NT2/D1 (cell line): ENCODE measurements at places on chromosomes 2 and 18.

- peak; percentile 27 for DNase-seq
These were observed 28.8 kb upstream of the WDR75 start for GRCh38 chr2:189412330-189412953.

DNA sequence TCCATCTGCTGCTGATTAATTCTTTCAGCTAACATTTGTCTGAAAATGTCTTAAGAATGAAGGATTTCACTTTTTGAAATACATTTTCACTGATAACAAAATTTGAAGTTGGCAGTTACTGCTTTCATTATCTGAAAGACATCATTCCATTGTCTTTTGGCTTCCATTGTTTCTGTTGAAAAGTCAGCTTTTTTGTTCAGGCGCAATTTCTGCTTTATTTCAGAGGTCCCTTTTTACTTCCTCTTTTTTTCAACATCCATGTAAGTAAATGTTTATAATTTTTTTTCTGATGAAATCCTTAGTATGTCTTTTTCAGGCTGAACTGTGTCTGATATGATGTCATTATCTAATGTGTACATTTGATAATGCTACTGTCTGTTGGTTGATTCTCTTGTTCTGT lies 184.2 kb downstream of the RND3 start:
- DNase-seq, result no peak

- no peak for DNase-seq
These were observed 60.7 kb upstream of the CYTIP start for GRCh38 chr2:157504623-157505022.

DNA sequence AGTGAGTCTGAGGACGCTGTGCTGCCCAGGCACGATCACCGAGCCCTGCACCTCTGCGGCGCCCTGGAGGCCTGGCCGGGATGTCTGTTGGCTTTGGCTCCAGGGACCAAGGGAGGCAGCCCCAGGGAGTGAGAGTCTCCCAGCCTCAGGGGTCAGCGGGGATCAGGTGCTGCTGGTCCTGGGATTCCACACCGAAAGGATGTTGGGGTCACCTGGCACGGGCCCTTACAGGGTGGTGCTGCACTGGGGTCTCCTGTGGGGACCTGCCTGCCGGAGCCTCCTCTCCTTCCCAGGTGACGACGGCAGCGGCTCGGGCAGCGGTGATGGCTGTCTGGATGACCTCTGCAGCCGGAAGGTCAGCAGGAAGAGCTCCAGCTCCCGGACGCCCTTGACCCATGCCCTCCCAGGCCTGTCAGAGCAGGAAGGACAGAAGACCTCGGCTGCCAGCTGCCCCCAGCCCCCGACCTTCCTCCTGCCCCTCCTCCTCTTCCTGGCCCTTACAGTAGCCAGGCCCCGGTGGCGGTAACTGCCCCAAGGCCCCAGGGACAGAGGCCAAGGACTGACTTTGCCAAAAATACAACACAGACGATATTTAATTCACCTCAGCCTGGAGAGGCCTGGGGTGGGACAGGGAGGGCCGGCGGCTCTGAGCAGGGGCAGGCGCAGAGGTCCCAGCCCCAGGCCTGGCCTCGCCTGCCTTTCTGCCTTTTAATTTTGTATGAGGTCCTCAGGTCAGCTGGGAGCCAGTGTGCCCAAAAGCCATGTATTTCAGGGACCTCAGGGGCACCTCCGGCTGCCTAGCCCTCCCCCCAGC lies 30.5 kb downstream of the GPC1 start:
- no peak for DNase-seq

DNA sequence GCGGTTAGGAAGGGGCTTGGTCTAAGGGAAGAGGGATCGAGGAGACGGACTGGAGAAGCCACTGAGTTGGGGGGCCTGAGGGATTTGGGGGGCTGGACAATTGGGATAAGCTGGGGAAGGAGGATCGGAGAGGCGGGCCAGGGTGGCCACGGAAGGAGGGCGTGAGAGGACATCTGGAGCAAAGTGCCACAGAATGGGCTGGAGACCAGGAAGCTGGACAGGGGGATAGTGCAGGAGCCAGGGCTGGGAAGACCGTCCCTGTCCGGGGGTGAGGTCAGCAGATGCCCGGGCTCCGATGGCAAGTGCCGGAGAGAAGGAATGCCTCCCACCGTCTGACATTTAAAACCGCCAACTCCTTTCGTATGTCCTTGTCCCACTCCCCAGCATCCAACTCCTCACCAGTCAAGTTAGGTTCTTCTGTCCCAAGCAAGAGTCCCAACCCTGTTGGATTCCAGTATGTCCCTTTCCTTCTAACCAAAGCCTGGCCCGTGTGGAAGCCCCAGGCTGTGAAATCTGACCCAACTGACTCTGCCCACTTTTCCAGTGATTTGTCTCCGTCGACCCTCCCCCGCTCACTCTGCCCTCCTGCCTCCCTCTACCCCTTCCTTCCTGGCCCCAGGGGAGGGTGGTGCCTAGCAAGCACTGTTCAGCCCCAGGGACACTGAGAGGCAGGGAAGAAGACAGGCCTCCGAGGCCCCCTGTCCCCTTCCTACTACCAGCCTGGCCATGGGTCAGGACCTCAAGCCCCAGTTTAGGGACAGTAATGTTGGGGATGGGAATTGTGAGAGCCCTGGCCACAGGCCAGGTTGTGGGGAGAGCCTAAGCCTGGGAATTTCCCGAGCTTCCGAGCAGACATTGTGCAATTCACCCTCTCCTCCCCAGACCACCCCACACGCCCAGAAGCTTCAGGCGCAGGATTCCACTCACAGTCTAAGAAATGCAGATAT lies 31.5 kb upstream of the TMBIM1 start:
- peak; percentile 40 for DNase-seq

GRCh38 chr2:225002039-225002655 lies 40.1 kb downstream of the DOCK10 start:
- DNase-seq, result peak; percentile 50

DNA sequence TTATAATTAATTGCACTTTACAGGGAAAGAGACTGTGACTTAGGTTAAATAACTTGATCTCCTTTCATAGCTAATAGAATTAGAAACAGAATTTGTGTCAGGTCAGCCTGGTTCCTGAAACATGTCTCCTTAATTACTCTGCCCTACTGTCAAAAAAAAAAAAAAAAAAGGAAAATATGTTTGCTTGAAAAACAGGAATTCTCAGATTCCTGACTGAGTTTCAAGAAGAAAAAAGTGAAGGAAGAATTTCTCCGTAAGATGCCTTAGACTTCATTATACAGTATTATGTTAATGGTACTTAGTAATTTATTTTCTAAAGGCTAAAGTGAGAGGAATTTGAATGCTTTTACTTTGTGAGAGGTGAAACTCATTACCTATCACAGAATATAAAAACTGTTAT lies 118.4 kb upstream of the REG3G start:
- no peak for DNase-seq

DNA sequence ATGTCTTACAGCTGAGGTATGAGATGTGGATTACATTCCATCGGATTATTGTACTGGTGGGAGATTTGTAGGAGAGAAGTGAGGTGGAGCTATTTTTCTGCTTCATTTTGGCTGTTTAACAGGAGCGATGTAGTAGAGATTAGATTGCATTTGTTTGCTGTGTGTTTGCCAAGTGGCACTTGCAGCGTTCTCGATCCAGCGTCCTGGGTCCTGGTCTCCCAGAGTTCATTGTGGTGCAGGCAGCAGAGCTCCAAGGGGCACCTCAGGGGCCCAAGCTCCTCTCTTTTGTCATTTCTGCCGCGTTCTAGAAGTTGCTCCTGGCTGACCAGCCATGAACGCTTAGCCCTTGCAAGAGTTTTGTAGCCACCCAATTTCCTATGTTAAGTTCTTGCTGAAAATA lies 210.1 kb upstream of the APCDD1 start:
- no peak for DNase-seq

GRCh38 chr18:27712066-27712465 lies 464.9 kb downstream of the CDH2 start:
- DNase-seq, result no peak

DNA sequence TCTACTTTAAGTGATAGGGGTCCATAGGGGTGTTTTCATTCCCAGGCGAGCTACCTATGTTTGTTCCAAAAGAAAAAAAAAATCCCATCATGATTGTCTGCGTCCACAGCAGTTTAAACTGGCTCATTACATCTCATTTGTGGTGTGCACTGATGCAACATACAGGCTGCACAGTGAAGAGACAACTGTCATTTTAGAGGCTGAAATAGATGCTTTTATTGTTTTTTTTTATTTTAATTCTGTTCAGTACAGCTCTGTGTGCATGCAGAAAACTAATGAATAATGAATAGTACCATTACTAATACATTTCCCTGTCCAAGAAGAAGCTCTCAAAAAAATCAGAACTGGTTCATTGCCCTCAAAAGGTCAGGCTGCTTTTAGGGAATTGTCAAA lies 92.8 kb upstream of the ZNF516 start:
- DNase-seq, result no peak

DNA sequence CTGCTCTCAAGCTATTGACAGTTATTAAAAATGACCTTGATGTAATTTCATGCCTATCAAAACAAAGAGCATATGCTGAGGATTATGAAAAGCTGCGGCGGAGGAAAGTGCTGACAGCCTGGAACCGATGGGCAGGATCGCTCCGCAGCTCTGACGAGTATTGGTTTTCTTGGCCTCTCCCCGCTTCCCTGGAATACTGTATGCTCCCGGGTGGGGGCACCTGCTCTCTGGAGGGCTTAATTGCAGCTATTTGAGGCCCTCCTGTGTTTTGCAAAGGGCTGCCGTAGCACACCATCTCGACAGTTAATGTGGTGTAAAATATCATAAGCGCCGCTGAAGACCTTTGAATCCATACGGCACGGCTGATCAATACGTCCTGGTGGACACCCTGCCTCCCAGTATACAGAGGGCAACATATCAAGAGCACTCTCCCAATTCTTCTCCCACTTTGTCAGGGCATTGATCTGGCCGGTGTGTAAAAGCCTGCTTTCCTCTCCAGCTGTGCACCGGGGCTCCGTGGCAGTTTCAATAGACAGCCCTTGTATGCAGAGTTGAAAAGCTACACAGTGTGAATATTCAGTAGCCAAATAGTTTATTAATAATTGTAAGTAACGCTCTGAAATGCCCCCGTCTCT lies 662.4 kb downstream of the GALR1 start:
- DNase-seq, result no peak

- no peak for DNase-seq
These were observed 6.1 kb upstream of the SLC35F5 start for GRCh38 chr2:113762377-113763118.

DNA sequence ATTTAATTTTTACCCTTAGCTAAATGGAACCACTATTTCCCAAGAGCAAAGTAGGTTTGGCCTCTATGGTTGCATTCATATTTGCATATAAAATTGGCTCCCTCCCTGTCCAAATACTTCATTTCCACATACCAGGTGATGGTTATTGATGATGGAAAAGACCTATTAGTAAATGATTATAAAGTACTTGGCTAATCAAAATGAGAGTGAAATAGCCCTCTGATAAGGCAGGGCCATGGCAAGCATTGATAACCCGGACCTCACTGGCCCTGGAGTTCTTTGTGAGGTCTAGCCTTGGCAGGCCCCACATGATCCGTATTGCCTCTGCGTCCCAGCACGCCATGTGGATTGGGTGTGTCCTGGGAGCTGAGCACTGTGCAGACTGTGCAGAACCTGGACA lies 201.1 kb upstream of the GATA6 start:
- no peak for DNase-seq

DNA sequence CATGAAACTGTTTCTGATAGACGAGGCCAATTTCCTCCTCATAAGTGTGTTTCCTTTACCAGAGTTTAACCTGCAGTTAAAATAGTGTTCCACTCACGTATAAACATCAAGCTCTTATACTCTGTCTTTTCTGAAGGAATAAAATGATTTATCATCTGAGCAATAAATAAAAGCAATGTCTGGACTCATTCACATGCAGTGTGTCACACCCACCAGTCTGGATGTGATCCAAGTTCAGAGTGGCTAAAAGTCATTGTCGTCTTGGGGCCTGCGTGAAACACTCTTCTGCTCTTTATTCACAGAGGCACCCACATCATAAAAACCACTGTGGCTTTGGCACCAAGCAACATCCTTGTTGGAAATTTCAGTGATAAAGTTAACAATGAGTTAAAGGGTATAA lies 19.5 kb upstream of the SLC9A4 start:
- DNase-seq, result no peak

DNA sequence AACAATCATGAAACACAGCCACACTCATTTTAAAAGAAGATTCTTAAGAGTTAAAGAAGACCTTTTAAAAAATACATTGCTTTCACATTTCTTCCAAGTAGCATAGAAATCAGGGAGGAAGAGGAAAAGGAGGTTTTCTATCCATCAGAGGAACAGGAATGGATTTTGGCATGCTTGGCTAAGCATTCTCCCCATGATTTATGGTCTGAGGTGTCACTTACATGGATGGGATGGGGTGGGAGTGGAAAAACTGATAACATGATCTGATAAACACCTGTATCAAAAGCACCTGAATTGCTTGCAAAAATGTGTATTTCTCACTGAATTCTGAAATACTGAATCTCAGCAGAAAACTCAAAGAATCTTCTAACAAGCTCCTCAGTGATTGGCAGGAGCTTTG lies 265.9 kb downstream of the NRXN1 start:
- no peak for DNase-seq

GRCh38 chr2:86695053-86695691 lies 24.9 kb upstream of the RMND5A start:
- no peak for DNase-seq
